KG1 (cell line): ENCODE measurements at places on chromosomes 5 and 9.

GRCh38 chr9:135474915-135475314 lies 4.7 kb upstream of the PPP1R26 start:
- DNase-seq: no peak

GRCh38 chr9:133967024-133967741 lies 24.9 kb downstream of the VAV2 start:
- DNase-seq: no peak

DNA sequence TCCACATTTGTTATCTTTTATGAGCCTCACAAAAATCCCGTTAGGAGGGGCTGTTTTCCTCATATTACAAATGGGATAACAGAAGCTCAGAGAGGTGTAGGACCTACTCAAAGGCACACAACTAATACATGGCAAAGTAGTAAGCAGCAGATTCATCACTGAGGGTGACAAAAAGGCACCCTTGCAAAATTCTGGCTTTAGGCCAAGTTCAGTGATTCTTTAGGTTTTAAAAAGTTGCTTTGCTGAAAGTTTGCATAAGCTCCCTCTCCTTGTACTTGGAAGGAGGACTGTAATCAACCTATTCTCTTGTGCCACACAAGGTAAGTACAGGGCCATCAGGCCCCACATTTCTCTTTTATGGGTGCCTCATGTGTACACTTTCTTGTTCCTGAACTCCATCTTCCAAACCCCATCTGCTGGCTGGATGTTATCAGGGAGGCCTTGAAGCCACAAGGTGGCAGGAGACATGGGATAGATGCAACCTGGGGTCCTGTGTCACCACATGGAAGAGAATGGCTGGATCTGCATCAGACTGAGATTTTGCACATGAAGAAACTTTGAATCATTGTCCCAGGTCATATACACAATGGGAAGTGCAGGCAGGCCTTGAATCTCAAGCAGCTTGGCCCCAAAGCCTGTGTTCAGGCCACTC lies 311.6 kb downstream of the MSX2 start:
- no peak for DNase-seq

GRCh38 chr5:12313602-12314001 lies 409.4 kb upstream of the CTNND2 start:
- DNase-seq: no peak

GRCh38 chr5:1105350-1106265 lies 6.3 kb downstream of the SLC12A7 start:
- peak; percentile 63 for DNase-seq

DNA sequence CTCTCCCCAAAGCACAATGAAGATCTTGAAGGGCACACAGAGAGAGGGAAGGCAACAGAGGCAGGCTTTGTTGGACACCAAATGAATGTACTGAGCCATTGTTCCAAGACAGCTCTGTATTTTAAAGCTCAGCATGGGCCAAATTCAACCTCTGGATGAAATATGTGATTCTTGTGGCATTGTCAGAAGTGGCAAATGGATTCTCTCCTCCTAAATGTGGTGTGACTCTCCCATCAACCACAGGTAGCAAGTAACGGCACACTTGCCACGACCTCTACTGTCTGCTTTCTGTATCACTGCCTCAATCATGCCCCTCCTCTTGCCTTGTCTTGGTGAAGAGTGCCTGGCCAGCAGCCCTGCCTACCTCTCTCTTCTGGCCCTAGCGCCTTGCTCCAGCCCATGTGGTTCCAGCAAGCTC lies 6.1 kb upstream of the MOB3B start:
- DNase-seq: no peak

- DNase-seq: no peak
Observed at GRCh38 chr5:1057485-1058082, 49.0 kb downstream of the NKD2 start.

- no peak for DNase-seq
Observed at GRCh38 chr5:149419859-149420544, 40.9 kb upstream of the IL17B start.

DNA sequence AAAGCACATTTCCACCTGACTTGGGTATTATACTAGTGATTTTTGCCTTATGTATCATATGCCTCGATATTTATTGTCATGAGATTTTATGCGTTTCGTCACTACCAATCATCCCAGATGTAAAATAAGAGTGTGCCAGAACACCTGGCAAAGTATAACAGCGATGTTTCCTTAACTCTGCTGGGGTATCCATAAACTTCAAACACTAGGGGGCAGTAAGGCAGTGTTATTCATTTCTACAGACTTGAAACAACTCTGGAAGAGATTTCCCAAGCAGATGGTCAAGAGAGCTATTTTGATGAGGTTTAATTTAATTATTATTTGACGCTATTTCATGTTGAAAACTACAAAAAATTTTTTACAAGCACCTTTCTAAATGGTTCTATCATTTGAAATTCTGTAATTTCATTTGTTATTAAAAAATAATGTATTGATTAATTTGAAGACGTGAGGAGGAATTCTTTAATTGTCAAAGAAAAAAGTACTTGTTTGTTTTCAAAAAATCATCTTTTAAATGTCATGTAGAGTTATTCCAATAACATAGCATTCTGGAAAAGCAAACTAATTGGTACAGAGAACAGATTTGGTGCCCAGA lies 388.5 kb upstream of the CTNND2 start:
- DNase-seq: no peak

DNA sequence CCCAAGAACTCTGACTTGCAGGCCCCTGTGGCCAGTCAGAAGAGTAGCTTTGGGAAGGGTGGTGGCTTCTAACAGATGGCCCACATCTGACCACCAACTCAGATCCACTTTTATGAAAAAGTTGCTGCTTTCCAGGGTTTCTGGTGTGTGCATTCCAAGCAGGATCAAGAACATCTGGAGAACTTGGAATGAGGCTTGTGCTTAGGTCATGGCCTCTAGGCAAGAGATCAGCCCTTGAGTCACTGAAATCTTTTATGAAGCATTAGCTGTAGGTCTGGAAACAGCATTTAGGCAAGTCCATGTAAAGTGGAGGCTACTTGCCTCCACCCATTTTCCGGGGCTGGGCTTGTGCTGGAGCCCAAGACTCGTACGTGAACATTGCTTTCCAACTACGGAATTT lies 433.3 kb downstream of the SH3GL2 start:
- DNase-seq: no peak

DNA sequence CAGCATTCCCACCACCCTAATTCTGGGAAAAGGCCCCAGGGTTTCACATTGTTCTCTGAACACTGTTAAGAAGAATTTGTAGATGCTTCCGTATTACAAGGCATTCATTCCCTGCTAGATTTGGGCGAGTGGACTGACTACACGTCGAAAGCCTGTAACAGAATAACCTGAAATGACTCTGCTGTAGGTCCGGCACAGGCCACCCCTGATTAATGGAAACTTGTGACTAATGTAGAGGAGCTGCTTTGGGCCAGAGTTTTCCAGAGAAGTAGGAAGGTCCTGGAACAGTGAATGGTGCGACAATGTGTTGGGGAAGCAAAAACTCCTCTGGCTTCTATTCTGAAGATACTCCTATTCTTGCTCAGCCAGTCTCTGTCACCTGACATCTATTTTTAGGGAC lies 87.6 kb downstream of the NR3C1 start:
- DNase-seq: no peak

- no peak for DNase-seq
Observed at GRCh38 chr5:61268871-61269270, 63.2 kb upstream of the ZSWIM6 start.

DNA sequence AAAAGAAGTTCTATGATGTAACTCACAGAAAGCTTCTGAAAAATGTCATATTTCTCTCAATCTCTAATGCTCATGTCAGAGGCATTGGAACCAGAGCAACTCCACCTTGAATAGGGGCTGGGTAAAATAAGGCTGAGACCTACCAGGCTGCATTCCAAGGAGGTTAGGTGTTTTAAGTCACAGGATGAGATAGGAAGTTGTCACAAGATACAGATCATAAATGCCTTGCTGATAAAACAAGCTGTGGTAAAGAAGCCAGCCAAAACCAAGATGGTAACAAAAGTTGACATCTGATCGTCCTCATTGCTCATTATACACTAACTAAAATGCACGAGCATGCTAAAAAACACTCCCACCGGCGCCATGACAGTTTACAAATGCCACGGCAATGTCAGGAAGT lies 411.1 kb upstream of the GRIA1 start:
- DNase-seq: no peak

- peak; percentile 22 for DNase-seq
Observed at GRCh38 chr5:129460936-129461710, 1.0 kb downstream of the ADAMTS19 start.

- no peak for DNase-seq
Observed at GRCh38 chr9:136222906-136223285, 18.0 kb upstream of the LHX3 start.

- no peak for DNase-seq
Observed at GRCh38 chr5:119016125-119016774, 27.9 kb upstream of the DTWD2 start.

GRCh38 chr9:123339666-123340510 lies 16.1 kb upstream of the CRB2 start:
- no peak for DNase-seq

- DNase-seq: no peak
Observed at GRCh38 chr9:34993502-34994259, 4.1 kb downstream of the DNAJB5 start.
